Panc1 (cell line): ENCODE measurements at places on chromosomes 6 and 20. TPM values are rescaled to one million over a fixed set of nuclear protein-coding genes. Genes with fewer than 3 reads are reported as not detected.

Gene SPDEF
- 1.6 TPM for total RNA-seq

Gene STX11
- total RNA-seq, result 3.2 TPM

Gene CAGE1
- not detected for total RNA-seq

Gene RHAG
- 0.23 TPM for total RNA-seq

Gene ERVFRD-1
- not detected for total RNA-seq

Gene ATP9A
- total RNA-seq, result 8.7 TPM

Gene TCF21
- total RNA-seq, result not detected

Gene PAX1
- not detected for total RNA-seq

Gene DNAH8
- not detected for total RNA-seq

Gene LY6G6D
- total RNA-seq, result not detected

Gene C6orf141
- 0.15 TPM for total RNA-seq

Gene PDYN
- total RNA-seq, result not detected

Gene FAM83C
- not detected for total RNA-seq

Gene TGM2
- 113 TPM for total RNA-seq

Gene ESR1
- total RNA-seq, result 0.03 TPM

Gene L3MBTL3
- total RNA-seq, result 4.2 TPM

Gene TULP4
- 105 TPM for total RNA-seq

Gene BACH2
- 1.6 TPM for total RNA-seq

Gene PSORS1C2
- not detected for total RNA-seq

Gene KCNB1
- total RNA-seq, result 11.1 TPM

Gene MUC21
- not detected for total RNA-seq

Gene GINS1
- 36.0 TPM for total RNA-seq

Gene CTCFL
- 0.05 TPM for total RNA-seq

Gene CRISP3
- not detected for total RNA-seq

Gene PGM3
- 55.2 TPM for total RNA-seq

Gene SMIM8
- 6.7 TPM for total RNA-seq

Gene DCDC2
- 0.15 TPM for total RNA-seq
